Stimulated activated CD4-positive, alpha-beta T cell treated with anti-CD3 and anti-CD28 coated beads, Interleukin-15, amount 100 ng/mL, for 1 hour (primary cell): ENCODE measurements at places on chromosomes 5 and 9.

DNA sequence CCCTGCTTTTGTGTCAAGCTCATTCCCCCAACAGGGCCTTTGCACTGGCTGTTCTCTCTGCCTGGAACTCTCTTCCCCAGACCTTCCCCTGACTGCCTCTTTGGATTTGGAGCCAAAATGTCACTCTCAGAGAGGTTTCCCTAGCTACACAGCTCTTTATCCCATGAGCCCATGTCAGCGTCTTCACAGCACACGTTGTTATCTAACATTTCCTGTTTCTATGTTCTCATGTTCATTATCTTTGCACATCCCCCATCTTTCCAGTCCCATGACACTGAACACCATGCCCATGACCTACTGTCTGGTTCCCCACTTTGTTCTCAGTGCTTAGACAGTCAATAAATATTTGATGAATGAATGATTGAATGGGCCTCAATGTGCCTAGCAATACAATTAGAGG lies 26.3 kb upstream of the ARSI start:
- DNase-seq, result no peak

GRCh38 chr9:87713278-87713987 lies 12.5 kb upstream of the CTSL start:
- no peak for DNase-seq

GRCh38 chr9:128374221-128374675 lies 3.1 kb downstream of the URM1 start:
- DNase-seq, result no peak

- no peak for DNase-seq
Measured at GRCh38 chr5:59296317-59297264, 596.9 kb downstream of the PDE4D start.

- no peak for DNase-seq
Measured at GRCh38 chr5:113201715-113202114, 225.1 kb downstream of the DCP2 start.

- DNase-seq, result no peak
Measured at GRCh38 chr5:104084896-104085295, 522.3 kb upstream of the NUDT12 start.

DNA sequence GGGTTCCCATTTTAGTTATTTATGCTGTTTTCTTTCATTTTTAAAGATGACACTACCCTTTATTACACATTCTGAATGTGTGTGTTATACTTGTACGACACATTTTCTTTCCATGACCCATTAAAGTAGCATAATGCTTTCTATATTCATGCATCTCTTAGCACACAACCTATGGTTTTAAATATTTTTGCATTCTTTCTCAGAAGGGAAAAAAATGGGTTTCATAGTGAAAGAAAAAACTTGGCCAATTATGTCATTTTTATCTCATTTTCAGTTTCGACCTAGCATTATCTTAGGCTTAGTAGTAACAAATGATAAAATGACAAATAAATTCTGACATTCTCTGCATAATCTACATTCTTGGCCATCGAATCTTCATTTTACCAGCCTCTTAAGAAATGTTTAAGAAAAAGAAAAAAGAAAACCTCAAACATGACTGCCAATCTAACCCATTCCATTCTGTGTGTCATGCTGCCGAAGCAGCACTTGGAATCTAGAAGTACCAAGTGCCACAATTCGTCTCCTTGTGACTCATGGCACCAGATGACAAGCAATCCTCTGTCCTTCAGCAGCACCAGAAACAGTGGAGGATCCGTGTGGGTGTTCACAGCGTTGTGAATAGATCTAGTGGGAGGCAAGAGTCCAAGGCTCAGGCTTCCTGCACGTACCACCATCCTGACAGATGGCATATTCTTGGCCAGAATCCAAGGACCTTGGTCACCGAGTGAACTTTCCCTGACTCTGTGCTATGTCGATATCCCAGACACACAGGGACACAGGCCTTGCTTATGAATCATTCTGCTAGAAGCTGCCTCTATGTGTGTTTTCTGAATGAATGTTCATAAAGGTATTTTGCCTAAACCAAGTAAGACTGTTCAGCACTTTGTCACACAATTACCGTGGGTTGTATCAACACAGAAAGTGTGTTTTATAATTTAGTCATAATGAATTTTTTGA lies 502.7 kb downstream of the NR2F1-AS1 start:
- no peak for DNase-seq

GRCh38 chr5:13478831-13479465 lies 465.5 kb downstream of the DNAH5 start:
- DNase-seq, result no peak

DNA sequence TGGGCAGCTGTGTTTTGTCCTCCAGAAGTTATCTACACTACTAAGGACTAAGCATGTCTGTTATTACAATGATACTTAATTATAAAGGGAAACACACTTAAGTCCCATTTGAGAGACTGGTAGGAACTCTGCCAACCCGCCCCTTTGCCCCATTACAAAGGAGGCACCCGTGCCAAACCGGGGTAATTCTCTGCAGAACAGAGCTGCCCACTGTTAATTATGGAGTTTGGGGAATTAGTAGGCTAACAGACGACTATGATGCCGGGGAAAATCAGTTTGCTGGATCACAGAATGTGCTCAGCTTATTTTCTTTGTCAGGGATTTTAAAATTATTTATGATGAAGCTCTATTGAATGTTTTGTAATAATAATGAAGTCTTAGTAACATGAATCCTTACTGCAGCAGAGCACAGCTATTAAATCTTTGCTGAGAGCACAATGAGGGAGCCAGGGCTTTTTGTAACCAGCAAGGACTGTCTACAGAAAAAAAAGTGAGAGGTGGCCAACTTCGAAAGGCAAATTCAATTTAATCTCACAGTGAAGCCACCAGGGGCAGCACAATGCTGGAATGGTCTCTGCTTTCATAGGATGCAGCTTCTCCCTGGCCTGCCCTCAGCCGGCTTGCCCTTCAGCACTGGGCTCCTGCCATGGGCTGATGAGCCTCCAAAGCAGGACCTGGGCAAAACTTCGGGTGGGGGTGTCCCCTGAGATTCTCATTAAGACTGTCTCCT lies 134.5 kb downstream of the GNAQ start:
- no peak for DNase-seq

DNA sequence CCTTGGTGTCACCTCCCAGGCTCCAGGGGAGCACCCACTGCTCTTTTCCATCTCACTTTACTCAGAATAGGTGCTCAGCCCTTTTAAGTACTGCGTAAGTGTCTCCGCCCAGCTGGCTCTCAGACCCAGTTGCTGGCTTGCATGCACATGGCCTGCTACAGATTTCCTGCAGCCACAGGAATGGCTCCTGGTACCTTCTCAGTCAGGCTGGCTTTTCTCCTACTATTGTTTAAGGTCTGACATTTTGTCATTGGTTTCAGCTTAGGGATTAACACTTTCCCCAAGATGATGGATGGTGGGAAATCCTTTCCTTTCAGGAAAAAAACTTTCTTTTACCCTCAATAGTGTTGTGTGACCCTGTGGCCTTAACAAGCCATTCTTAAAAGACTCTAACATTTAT lies 1652.3 kb upstream of the WWC1 start:
- no peak for DNase-seq

DNA sequence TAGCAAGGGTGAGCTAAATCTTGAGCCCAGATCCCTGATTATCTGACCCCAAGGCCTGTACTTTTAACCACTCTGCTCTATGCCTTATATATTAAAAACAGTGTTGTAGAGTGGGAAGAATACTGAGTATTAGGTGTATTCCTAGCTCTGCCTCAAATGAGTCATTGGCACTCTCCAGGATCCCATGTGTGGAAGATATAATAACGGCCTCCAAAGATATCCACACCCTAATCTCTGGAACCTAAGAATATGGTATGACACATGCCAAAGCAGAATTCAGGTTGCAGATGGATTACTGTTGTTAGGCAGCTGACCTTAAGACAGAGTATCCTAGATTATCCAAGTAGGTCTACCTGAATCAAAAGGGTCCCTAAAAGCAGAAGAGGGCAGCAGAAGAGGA lies 110.8 kb downstream of the ADRB2 start:
- DNase-seq, result no peak

DNA sequence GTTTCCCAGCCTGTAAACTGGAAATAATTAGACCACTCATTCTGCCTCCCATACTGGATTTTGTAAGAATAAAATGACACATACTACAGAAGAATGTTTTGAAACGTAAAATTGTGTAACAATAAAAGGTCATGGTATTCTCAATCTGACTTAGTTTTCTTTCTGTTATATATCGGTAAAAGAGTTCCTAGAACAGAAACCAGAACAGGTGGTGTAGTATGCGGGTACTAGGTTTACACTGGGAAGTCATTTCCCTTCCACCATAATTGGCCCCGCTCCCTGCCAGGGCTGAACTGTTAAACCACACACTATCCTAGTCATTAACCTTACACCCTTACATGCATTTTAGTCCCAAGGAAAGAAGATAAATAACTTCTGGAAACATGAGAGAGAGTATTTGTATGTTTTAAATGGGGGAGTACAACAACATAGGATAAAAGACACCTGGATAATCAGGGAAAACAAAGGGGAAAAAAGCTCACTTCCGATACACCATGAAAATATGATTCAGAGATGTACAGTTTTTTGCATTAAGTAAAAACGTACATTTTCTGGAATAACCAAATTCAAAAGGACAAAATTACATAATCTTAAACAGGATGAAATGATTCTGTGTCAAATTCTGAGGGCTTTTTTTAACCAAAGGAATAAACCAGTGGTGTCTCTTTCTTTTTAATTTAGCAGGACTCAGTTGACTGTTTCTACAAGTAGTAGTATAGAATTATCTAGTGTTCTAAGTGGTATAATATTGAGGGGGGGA lies 199.7 kb downstream of the GLIS3 start:
- DNase-seq, result no peak

DNA sequence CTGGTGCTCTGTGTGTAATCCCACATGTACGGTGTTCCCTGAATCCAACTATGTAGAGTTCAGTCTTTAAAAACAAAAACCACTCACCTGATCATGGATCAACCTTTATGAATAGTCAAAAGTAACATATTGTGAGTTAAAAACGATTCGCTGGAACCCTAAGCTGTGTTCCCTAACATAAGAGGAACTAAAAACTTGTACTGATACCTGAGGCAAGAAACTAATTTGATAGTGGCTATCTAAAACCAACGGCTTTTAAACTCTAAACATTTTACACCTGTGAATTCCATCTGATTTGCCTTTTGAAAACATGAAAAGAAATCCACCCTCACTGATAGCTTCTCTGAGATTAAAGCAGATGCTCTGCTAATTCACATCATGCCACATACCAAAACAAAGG lies 101.5 kb downstream of the DEPDC1B start:
- no peak for DNase-seq

DNA sequence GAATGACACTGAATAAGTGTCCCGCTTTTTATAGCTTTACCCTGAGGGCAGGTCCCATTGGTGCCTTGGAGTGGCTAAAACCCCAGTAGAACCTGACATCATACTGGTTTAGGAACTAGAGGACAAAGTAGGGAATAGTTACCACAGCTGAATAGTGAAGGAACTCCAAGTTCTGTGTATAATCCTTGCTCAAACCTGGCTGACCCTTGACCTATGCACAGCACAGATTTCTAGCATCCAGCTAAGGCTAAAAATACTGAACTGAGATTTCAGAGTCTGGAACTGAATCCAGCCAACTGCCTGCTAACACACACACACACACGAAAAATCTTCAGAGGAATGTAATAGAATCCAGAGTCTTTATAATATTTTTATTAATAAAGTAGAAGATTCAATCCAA lies 50.8 kb downstream of the C5 start:
- DNase-seq, result no peak
